ENCODE measurements at places on chromosomes 16 and 17. TPM values are rescaled to one million over a fixed set of nuclear protein-coding genes. Genes with fewer than 3 reads are reported as not detected.

- DNase-seq = no peak
Observed at GRCh38 chr17:10088444-10088843, 110.0 kb downstream of the GAS7 start.

GRCh38 chr17:39684369-39685192 lies 3.3 kb downstream of the PGAP3 start:
- DNase-seq = no peak

- peak; percentile 72 for DNase-seq
Observed at GRCh38 chr16:66846266-66846665, 2.1 kb downstream of the CA7 start.

TBC1D3C gene
- total RNA-seq = 0.19 TPM

TBC1D3 gene
- not detected for total RNA-seq

LDHD gene
- total RNA-seq = 10.2 TPM

SPATA32 gene
- total RNA-seq = not detected

GRCh38 chr16:528111-529011 lies 849 bp downstream of the CAPN15 start:
- no peak for DNase-seq

GRCh38 chr17:50547736-50548083 lies 736 bp downstream of the SPATA20 start:
- no peak for DNase-seq

- no peak for DNase-seq
Observed at GRCh38 chr16:11966173-11966572, 1.2 kb downstream of the TNFRSF17 start.

DNA sequence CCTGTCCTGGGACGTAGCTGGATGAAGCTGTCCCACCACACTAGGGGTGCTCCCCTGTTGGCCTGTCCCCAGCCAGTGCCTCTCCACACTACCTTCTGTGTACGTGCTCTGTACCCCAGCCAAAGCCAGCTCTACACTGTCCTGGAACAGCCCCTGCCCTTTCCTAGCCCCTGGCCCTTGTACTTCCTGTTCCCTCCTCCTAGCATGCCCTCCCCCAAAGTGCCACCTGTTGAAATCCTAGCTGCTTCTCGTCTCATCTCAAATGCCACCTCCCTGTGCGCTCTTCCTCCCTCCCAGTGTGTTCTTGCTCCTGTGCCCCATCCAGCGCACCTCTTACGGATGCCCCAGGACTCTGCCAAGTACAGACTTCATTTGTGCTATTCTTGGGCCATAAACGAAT lies 33.5 kb downstream of the IRX3 start:
- DNase-seq = no peak

- no peak for DNase-seq
Observed at GRCh38 chr16:768428-768827, 7.9 kb downstream of the MSLN start.

CD300LD gene
- not detected for total RNA-seq

- DNase-seq = no peak
Observed at GRCh38 chr16:84700446-84701300, 873 bp downstream of the USP10 start.

DNA sequence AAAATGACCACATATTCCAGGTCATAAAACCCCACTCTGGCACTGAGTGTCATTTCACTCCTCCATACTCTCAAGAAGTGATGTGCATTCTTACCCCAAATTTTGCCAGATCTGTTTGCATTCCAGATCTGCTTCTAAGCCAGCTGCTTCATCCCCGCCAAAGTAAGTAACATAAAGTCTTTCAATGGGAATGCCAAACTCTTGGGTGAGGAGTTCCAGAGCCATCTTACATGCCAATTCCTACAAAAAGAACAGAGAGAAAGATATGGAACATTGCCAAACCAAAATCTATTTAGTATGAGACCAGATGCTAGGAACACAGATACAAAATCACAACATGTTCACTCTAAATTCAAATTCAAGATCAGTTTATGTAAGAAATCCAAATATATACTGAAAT lies 12.9 kb downstream of the AARS1 start:
- DNase-seq = no peak

MAPK8IP3 gene
- 55.6 TPM for total RNA-seq

GRCh38 chr17:48878920-48879898 lies 13.4 kb upstream of the ATP5MC1 start:
- no peak for DNase-seq

SHISA9 gene
- not detected for total RNA-seq

DNA sequence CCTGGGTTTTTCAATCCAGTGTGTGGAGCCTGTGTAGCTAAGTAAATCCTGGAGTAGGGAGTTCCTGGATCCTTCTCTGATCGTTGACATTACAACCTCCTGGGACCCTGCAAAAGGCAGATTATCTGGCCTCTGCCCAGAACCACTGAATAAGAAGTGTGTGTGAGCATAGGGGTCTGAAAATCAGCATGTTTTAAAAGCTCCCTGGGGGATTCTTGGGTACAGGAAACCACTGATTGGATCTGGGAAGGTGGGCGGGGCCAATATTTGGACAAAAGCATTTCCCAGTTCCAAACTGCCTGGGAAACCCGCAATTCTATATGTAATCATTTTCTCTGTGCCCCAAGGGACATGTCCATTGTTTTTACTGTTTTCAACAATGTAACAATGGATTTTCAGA lies 27.2 kb upstream of the BEAN1 start:
- no peak for DNase-seq

CDH5 gene
- total RNA-seq = 121 TPM

CAMTA2 gene
- 53.8 TPM for total RNA-seq

- no peak for DNase-seq
Observed at GRCh38 chr17:55163408-55163807, 101.4 kb upstream of the HLF start.

GRCh38 chr17:50027172-50027880 lies 28.6 kb upstream of the ITGA3 start:
- peak; percentile 90 for DNase-seq

DNA sequence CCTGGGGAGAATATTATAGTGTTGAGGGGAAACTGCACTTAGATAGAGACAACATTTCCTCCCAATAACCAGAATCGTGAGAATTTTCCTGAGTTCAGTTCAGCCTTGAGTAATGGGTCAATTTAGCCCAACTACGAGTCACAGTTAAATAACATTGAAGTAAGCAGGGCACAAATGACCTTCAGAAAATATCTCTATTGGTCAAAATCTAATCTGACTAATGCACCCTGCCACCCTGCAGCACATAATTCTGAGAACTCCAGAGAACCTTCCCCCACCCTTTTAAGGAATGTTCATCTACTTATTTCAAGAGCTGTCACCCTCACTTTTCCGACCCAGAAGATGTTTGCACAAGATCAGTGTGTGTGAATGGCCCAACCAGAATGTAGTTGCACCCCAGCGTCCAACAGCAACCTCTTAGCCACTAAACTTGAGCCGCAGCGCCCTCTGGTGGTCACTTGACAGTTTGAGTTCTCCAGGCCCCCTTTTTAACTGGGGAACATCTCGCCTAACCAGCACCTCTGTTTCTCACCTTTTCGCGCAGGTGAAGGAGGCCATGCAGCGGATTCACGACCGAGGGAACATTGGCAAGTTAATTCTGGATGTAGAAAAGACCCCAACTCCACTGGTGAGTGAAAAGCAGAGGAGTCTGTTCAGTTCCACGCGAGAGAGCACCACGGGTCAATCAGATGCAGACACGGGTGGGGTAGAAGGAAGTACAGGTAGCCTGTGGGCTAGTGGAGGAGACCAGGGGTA lies 50.9 kb upstream of the CLEC3A start:
- peak; percentile 93 for DNase-seq

- no peak for DNase-seq
Observed at GRCh38 chr16:28846933-28847273, 755 bp upstream of the TUFM start.

BORCS6 gene
- total RNA-seq = 5.8 TPM

DNA sequence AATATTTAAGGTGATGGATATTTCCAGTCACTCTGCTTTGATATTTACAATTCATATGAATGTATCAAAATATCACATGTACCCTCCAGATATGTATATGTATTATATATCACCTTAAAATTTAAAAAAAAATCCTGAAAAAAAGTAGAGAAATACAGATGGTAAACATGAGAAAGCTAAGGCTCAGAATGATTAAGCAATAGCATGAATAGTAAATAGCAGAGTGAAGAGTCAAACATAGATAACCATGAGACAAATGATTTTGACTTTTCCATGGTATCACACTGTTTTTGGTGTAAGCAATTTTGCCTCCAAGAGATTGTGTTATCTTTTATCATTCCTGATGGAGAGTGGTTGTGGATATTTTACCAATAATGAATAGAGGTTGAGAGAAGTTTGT lies 868.8 kb downstream of the CDH11 start:
- DNase-seq = no peak

DNA sequence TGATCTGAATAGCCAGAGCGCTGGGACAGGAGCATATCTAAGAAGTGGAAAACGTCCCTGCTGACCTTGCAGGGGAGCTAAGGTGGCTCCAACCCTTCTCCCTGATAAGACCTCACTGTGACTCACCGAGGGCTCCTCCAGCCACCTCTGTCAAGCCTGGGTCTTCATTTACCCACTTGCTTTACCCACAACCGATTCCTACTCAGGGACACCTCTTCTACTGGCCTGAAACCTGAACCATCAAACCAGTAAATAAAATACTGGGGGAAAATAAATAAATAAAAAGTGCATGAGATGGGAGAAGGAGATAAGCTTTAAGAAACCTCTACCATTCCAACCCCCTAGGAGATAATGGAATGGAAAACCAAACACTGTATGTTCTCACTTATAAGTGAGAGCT lies 80.2 kb upstream of the ALOX12 start:
- DNase-seq = no peak

GRCh38 chr16:17377360-17378324 lies 93.1 kb downstream of the XYLT1 start:
- DNase-seq = no peak

DNA sequence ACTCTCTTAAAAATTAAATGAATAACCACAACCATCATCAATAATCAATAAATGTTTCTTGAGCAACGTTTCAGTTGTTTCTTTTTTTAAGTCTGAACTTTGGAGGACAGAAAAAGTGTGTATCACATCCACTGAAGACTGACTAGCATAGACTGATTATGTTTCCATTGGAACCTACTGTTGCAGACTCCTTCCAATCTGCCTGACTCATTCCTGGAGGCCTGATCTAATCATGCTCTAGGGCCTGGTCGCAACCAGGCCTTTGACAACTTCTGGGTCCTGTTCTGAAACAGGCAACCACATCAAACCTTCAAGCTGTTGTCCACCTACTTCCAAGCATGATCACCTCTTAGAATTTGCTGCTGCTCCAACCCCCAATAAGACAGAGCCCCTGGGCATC lies 109.2 kb upstream of the NUDT7 start:
- DNase-seq = no peak

- DNase-seq = no peak
Observed at GRCh38 chr16:67399218-67399733, 6.0 kb upstream of the TPPP3 start.

- DNase-seq = no peak
Observed at GRCh38 chr17:7982173-7982572, 20.2 kb upstream of the GUCY2D start.

DNA sequence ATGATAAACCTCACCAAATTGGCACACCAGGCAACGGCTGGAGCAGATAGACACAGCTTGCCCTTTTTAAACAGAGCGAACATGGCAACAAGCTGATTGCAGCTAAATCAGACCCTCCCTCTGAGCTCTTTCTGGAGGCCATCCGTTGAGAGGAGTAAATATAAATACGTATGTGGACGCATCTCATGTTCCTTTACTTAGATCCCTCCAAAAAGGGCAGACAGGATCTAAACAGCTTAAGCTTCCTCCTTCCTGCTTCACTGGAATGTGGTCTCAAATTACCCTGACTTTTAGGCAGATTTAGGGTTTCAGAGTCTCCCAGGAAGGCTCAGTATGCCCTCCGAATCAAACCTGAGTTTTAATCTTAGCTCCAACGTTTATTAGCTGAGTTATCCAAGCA lies 204.7 kb upstream of the GOT2 start:
- no peak for DNase-seq

- no peak for DNase-seq
Observed at GRCh38 chr17:30717291-30718098, 107.0 kb downstream of the CRLF3 start.

DNA sequence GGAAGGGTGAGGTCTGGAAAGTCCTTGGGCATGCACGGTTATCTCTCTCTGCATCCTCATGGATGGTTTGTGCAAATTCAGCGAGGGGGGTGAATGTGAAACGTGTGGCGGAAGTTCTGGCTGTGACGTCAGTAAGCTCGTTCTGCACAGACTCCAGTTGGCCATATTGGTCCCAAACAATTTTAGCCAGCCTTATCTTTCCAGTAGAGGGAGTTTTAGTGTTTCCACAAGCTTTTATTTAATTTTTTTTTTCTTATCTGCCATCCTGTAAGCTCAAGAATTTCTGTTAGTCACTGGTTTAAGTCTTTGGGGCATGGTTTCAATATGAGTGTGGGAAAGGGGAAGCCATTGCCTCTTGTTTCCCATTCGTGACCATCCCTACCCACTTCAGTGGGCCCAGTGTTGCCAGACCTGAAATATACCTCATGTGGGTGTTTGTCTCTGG lies 39.0 kb downstream of the HLF start:
- DNase-seq = no peak

DNA sequence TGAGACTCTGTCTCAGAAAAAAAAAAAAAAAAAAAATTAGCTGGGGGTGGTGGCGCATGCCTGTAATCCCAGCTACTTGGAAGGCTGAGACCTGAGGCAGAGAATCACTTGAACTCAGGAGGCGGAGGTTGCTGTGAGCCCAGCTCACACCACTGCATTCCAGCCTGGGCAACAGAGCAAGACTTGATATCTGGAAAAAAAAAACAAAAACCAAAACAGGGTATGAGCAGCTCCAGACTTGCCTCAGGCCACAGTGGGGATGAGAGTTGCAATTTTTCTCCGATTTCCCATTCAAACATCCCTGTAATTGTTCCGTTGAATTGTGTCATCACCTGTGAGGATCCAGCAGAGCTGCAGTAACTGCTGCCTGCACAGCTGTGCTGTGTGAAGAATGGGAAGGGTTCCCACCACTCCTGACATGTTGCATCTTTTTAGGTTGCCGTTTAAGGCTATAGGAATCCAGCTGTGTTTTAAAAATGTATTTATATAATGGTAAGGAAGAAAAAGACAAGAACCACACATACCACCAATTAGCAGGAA lies 150.0 kb downstream of the VPS53 start:
- DNase-seq = no peak

DNA sequence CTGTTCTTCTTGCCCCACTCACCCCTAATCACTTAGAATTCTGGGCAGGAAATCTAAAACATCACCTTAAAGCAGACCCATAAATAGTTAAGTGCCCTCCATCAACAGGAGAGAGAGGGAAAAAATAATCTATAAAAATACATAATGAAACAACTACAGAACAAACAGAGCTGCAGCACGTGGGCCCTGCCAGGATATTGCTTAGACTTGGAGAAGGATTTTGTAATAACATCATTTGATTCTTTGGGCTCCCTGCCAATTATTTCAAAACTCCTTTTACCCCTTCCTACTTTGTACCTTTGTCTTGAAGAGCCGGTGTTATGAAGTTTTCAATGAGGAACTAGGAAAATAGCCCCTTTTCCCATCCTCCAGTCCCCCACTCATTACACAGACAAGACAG lies 130.6 kb upstream of the TOX3 start:
- no peak for DNase-seq

- no peak for DNase-seq
Observed at GRCh38 chr16:88784074-88784855, 755 bp downstream of the PIEZO1 start.
